Astrocyte of the spinal cord (primary cell): ENCODE measurements at places on chromosomes 11 and 22.
A peak's percentile ranks its signal among the peaks of the same experiment; 100 is the strongest.

GRCh38 chr11:117096201-117096991 is 1.8 kb downstream of the SIK3 start:
- DNase-seq, result no peak

DNA sequence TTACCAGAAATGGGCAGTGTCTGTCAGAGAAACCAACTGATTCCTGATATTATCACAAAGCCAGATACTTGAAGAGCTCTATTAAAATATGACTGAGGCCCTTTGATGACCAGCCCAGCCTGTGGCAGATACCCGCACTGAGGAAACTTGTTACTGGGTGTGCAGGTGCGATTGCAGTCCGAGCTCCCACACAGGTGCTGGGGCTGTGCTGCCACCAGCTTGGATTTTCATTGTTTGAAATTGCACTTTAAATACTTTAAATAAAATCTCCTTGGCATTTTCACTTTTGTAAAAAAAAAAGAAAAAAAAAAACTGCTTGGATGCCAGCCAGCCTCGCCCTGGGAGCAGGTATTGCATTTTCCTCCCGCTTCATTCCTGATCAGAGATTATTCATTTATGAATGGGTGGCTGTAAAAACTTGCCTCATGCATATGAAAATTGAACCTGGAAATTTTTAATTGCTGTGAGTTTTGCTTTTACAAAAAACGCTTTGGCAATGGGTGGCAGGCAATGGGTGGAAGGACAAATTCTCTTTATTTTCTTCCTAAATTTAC is 21.2 kb downstream of the EHF start:
- no peak for DNase-seq

GRCh38 chr11:12472401-12473005 is 95.1 kb downstream of the PARVA start:
- DNase-seq, result no peak

- DNase-seq, result no peak
Observed at GRCh38 chr11:1462698-1462975, 23.9 kb downstream of the MOB2 start.

GRCh38 chr22:49427341-49427740 is 400.3 kb downstream of the BRD1 start:
- DNase-seq, result no peak

GRCh38 chr11:96293598-96294021 is 49.4 kb downstream of the MAML2 start:
- peak; percentile 29 for DNase-seq

DNA sequence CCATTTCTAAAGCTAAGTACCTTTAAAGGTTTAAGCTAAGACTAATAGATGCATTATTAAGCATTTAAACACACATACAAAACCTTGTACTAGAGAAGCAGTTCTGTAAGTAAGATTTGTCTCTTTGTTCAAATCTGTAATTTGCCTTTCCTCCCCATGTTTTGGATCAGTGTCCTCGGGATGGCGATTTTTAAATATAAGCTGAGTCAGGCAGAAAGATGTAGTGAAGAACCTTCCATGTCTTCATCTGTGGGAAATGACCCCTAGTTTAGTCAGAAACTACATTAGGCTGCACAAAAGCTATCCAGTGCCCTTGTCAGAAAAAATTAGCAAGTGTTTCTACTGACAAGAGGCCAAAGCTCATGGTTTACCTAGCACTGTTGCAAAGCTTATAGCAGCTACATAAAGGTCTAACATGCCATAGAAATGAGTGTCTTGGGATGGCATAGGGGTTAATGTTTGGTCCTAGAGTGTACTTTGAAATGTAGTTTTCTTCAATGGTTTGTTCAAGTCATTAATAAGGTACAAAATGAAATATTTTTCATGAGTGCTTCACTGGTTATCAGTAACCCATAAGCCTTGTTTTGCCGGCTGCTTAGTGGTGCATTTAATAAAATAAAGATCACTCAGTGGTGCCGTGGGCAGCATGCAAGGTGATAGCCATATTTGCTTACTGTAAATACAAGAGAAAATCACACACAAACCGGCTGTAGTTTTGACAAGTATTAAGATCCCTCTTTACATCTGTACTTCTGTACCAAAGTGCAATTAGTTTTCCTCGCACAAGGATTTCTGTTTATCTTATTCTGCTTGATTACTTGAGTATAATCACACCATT is 139.8 kb downstream of the ELP4 start:
- DNase-seq, result no peak

DNA sequence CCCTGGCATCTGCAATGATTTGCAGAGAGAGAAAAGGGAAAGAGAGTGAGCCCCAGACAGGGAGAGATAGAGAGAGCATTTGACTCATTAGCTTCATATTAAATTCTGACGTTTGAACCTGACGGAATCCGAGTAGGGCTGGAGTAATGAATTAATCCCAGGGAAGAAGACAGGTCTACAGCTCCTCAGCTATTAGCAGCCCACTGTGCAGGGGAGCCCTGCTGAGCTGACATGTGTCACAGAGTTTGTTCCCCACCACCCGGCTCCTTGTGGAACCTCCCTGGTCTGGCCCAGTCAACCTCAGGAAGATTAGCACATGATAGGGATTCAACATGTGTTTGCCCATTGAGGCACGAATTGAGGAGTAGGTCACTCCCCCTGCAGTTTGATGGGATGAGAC is 404.0 kb downstream of the BUD13 start:
- no peak for DNase-seq

- DNase-seq, result peak; percentile 95
Observed at GRCh38 chr22:31943978-31944699, at the start of gene YWHAH. TSS of gene YWHAH (plus strand) at chr22:31944535. CDS start at chr22:31944734, 199 bp downstream.

GRCh38 chr22:49959782-49960158 is 802 bp upstream of the PIM3 start:
- DNase-seq, result no peak

- no peak for DNase-seq
Observed at GRCh38 chr11:132237781-132238180, 867.4 kb downstream of the NTM start.

- DNase-seq, result no peak
Observed at GRCh38 chr11:59285716-59286260, 72.9 kb upstream of the OR5AN1 start.

DNA sequence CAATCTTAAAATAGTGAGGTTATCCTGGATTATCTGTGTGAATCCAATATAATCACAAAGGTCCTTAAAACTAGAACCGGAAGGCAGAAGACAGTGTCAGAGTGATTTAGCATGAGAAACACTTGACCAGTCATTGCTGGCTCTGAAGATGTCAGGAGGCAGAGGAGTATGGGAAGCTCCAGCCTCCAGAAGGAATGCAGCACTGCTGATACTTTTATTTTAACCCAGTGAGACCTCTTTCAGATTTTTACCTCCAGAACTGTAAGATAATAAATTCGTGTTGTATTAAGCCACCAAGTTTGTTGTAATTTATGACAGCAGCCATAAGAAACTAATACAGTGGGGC is 134.4 kb upstream of the ZC3H12C start:
- DNase-seq, result no peak

DNA sequence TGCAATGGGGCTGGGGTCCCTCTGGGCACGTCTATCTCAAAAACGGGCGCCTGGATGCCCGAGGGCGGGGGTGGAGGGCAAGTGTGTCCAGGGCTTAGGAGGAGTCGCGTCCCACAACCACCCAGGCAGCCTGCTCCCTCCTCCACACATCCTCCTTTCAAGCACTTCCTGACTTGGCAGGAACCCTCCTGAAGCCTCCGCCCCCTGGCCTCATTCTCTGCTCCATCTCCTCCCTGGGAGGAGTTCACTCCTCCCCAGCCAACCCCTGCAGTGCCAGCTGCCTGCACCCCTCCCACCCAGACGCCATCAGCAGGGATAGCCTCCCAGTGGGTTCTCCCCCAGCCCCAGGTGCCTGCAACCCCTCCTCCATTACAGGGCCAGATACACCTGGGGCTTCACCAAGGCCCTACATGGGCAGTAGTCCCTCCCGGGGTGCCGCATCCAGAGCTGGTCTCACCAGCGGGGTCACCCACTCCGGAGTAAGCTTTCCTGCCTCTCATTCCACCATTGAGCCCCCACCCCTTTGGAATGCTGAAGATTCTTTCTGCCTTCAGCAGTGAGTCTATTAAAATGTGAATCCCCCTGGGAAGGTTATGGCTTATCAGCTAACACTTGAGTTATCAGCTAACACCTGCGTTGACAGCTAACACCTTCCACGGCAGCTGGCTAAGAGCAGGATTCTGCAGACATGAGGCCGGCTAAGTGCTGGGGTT is 24.4 kb downstream of the RTN4R start:
- peak; percentile 71 for DNase-seq

- peak; percentile 19 for DNase-seq
Observed at GRCh38 chr11:6611092-6611962, 689 bp downstream of the TAF10 start.
